Nucleus accumbens (tissue), 56 donors: ENCODE measurements at places on chromosomes 3 and 15.

DNA sequence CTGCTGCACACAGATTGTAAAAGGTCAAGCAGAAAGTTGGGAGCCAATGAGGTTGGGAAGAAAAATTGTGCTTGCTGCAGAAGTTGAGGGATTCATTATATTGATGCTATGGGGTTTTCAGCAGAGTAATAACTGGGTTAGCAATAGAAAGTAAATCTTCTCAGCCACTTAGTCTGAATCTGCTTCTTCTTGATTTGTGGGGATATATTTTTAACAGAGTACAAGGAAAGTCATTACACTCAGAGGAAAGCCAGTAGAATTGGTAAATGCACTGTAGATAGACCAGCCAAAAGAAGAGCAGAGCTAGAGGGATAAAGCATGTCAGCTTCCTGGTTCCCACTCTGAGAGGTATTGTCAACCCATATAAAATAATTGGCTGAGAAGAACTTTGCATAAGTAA lies 663.6 kb downstream of the NLGN1 start:
- DNase-seq, result no peak

DNA sequence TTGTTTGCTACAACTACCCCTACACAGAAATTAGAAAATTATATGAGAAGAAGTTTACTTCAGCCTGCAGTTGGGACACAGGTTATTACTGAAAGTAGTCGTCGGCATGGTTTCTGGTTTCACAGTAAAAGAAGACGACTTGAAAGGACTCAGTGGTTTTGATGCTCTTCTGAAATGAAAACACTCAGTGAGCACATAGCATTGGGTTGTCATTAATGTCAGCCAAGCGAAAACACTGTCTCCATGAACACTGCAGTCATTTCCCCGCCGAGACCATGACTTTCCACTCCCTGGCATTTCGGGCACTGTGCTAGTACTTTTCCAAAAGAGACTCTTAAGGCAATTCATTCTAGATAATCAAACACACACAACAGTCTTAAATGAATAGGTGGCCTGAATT lies 69.2 kb upstream of the ICE2 start:
- no peak for DNase-seq

- DNase-seq, result no peak
These were observed 427.0 kb downstream of the NTRK3 start for GRCh38 chr15:87829332-87830050.

DNA sequence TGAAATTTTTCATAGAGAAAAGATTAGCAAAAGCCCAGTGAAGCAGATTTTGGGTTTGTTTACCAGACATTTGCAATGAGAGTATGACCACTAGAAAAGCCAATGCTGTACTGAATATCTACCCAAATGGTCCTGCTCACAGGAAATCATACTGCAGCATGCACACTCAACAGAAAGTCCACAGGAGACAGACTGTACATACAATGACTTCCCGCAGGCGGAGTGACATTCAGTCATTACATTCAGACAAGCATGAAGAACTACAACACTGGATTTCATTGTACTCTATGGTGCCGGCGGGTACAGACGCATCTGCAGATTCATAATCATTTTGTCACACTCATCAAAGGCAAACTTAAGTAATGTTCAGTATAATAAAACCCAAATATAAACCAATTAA lies 11.8 kb downstream of the LZTFL1 start:
- no peak for DNase-seq

- no peak for DNase-seq
These were observed 34.6 kb downstream of the MCTP2 start for GRCh38 chr15:94265982-94266381.

- DNase-seq, result no peak
These were observed 352.1 kb upstream of the CFAP20DC start for GRCh38 chr3:59401924-59402323.

GRCh38 chr15:69272891-69273290 lies 25.8 kb upstream of the PAQR5 start:
- no peak for DNase-seq

- no peak for DNase-seq
These were observed 119.6 kb downstream of the DMXL2 start for GRCh38 chr15:51503003-51503402.

- DNase-seq, result no peak
These were observed 41.8 kb downstream of the SYNM start for GRCh38 chr15:99146661-99147060.

DNA sequence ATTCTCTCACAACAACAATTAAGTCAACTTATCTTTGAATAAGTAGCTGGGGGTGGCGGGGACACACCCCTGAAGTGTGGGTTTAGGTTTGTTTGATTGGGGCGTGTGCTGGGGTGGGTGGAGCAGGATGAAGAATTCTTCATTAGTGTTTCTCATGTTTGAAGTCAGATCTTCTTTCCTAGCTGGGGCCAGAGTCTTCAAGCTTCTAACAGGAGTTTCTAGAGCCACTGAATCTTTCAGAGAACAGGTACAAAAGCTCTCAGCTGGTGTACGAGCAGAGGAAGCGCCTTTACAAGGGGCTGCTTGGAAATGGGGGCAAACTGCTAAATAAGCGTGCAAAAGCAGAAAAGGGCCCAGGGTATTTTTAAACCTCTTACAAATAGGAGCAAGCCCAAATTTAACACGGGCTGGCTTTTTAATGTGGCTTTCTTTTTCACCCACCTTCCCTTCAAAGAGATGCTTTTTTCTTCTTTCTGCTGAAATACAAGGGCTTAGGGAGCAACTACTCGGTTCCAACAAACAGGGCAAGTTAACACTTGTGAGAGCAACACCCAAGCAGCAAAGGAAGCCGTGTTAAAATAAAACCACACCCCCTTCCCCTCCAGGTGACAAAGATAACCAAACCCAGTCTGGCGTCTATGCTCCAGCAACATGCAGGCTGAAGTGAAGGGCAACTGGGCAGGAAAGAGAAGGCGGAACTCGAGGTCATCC lies 86.9 kb upstream of the RASGRP1 start:
- no peak for DNase-seq

DNA sequence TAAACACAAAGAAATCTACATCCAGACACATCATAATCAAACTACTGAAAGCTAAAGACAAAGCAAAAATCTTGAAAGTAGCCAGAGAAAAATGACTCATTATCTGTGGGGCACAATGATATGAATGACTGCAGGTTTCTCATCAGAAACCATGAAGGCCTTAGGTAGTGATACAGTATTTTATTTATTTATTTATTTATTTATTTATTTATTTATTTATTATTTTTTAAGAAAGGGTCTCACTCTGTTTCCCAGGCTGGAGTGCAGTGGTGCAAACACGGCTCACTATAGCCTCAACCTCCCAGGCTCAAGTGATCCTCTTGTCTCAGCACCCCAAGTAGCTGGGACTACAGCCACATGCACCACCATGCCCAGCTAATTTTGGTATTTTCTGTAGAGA lies 15.2 kb downstream of the CCK start:
- no peak for DNase-seq

DNA sequence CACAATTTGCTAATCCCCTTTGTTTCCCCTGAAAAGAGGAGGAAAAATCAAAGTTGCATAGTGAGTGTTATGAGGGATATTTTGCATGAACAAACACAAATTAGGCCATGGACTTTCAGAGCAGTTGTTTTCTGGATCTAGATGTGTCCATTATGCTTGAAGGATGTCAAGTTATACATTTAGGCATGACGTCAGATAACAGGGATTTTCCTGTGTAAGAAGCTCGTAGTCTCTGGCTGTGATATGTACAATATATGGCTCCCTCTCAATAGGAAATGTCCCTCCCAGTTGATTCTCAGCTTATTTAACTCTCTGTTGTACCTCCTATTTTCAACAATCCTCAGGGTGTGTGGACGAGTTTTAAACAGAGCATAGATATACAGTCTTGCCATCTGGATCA lies 171.0 kb downstream of the RBMS3 start:
- DNase-seq, result no peak

- no peak for DNase-seq
These were observed 9.9 kb upstream of the CCDC54 start for GRCh38 chr3:107367353-107367752.

- no peak for DNase-seq
These were observed 78.9 kb downstream of the ESYT3 start for GRCh38 chr3:138513090-138513843.

DNA sequence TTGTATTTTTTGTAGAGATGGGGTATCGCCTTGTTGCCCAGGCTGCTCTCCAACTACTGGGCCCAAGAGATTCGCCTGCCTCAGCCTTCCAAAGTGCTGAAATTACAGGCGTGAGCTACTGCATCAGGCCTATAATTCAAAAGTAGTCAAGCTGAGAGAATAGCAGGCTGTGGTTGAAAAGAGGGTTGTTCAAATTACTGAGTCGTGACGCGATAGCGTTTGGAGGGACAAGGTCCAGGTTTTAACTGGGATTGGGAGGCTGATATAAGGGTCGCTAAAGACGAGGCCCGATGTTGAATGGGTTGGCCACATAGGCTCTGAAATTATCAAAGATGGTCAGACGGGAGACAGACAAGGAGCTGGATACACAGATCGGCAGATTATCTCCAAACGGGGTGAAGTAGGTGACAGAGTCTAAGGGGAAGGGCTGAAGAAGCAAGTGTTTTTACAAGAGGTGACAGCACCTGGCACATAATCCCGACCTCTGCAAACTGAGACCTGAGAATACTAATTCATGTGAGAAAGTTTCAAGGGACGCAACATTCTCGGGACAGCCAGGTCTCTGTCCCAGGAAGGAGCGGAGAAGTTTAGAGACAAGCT lies 759 bp upstream of the ARID3B start:
- no peak for DNase-seq

DNA sequence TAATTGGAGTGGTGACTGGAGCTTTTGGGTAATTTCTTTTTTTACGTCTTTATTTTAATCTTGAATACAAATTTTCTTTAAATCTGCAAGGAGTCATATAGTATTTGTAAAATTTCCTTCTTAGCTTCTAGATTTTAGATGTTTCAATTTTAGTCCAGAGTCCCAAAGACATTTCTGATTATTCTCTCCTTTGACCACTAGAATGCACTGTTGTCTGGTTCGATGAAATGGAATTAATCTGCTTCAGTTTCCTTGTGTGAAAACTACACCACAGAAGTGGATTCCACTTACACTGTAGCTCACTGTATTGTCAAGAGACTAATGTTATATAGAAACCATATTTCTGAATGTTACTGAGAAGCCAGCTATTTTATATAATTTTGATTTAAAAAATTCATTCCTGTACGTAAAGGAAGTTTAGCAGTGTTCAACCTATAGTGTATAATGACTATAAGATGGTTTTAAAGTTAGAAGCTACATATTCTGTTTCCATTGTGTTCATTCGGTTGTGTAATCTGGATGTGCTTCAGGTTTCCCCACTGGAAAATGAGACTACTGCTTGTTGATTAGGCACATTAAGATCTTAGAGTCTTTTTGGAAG lies 6.1 kb downstream of the GRAMD1C start:
- no peak for DNase-seq

DNA sequence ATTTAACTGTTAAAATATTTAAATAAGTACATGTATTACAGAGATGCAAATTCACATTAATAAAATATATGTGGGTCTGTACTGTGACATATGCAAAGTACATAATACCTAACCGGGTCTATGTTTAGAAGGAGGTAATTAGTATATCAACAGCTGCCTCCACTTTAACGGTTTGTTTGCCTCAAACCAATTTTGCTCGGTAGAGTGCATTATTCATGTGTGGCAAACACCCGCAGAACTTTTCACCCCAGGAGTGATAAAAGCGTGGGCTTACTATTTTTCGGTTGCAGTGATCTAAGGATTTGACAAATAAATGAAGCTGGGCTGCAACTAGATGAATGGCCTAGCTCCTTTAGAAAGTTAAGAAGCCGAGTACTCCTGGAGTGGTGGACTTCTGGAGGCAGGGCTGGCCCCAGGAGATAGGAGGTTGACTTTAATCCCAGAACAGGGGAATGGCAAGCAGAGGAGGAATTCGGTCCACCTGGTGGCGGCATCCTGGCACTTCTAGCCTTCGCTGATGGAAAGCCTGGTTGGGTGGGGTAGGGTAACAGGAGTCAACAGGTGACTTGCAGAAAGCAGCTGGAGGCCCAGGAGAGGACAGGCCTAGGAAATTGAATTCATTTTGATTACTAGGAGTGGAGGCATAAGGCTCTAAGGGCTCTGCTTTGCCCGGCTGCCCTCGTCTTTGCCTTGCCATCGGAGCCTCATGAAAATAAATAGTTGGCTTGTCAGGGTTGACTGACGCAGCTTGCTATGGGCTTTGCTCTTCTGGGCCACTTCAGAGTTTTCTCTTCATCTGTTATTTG lies 2.4 kb downstream of the SLCO3A1 start:
- DNase-seq, result no peak

DNA sequence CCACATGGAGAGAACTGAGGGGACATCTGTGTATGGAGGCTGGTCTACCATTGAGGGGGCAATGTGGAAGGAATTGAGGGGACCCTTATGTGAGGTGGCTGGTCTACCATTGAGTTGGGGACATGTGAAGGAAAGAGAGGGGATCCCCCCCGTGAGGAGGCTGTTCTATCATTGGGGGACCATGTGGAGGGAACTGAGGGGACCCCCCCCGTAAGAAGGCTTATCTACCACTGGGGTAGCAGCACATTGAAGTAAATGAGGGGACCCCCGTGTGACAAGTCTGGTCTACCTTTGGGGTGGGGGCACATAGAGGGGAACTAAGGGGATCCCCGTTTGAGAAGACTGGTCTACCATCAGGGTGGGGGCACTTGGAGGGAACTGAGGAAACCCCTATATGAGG lies 158.0 kb downstream of the FBLN2 start:
- no peak for DNase-seq

DNA sequence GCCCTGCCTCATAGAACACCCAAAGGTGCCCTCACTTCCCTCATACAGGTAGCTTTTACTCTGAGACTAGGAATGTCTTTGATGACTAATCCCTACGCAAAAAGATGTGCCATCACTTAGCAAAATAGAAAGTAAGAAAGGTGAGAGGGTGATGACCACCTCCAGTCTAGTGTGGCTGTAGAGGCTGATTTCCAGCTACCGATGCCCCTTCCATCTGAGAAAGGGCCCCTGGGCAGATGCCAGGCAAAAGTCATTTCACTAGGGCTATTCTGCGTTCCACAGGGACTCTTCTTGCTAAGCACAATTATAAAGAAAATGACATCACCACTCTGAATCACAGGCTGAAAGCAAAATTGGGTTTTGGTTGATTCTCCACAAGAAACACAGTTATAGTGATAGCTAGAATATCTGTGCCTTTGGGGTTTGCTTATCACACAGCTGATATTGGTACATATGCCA lies 77.4 kb downstream of the RBPMS2 start:
- DNase-seq, result no peak

- DNase-seq, result no peak
These were observed 36.9 kb downstream of the PLSCR1 start for GRCh38 chr3:146507331-146508120.

- DNase-seq, result no peak
These were observed 140.9 kb downstream of the CHSY1 start for GRCh38 chr15:101110681-101111569.

GRCh38 chr3:105790534-105790933 lies 78.3 kb downstream of the CBLB start:
- DNase-seq, result no peak

- DNase-seq, result peak; percentile 37
These were observed 41.2 kb upstream of the UBE2Q2 start for GRCh38 chr15:75801859-75802593.

- no peak for DNase-seq
These were observed 6.9 kb upstream of the GHRL start for GRCh38 chr3:10299679-10300078.

- no peak for DNase-seq
These were observed 80.1 kb downstream of the SRGAP3 start for GRCh38 chr3:9169326-9169725.
